ENCODE measurements at places on chromosomes 2 and 18. TPM values are rescaled to one million over a fixed set of nuclear protein-coding genes. Genes with fewer than 3 reads are reported as not detected.

Gene GPR55
- total RNA-seq = not detected

GRCh38 chr2:226669249-226669648 is 130.4 kb downstream of the IRS1 start:
- no peak for DNase-seq

- DNase-seq = no peak
Measured at GRCh38 chr2:138521821-138522220, 20.3 kb downstream of the SPOPL start.

GRCh38 chr2:240989451-240990265 is 8.8 kb upstream of the SNED1 start:
- peak; percentile 16 for DNase-seq

GRCh38 chr2:169510496-169510895 is 994 bp downstream of the KLHL41 start:
- DNase-seq = no peak

DNA sequence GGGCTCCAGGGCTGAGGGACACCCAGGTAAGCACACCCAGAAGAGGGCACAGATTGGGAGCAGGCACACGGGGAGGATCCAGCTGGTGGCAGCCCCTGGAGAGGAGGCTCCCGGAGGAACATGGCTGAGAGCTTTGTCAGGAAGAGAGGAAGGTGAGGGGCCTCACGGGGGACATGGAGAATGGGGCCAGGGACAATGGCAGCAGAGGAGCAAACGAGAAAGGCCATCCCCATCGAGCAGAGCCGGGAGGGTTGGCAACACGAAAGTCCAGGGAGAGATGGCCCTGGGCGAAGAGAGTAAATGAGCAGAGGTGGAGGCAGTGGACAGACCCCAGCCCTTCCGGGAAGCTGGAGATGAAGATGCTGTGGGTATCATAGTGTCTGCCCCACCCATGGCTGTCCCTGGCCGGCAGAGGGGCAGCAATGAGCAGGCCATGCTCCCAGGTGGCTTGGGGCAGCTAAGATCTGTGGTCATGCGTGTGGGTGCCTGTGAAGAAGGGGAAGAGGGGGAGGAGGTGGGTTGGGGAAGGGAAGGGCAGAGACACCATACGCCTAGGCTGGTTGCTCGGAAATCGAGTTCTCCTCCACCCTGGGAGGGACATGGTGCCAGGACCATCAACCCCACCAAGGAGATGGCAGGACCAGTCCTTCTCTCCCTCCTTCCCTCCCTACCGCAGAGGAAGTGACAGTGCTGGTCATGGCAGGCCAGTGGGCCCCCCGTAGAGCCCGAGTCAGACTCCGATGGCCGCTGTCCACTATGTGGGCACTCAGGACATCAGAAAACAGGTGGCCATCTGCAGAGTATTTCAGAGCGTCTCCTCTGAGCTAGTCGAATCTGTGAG is 191.7 kb downstream of the NDUFA10 start:
- DNase-seq = no peak

Gene HADHA
- 111 TPM for total RNA-seq

DNA sequence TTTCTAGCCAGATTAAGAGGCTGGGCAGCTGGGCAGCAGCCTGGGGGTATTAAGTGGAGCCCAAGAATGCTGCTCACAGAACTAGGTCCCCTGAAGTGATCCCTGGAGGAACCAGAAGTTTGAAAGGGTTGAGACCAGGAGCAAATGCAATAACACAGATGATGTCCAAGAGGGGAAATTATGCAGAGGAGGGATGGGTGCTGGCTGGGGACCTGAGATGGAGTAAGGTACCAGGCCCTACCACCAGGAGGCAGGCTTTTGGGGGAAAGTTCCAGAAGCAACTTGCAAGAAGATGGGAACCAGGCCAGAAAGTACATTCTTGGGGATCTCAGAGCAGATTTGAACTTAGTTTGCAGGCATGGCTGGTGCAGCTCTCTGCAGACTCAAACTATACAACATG is 175.1 kb downstream of the NCK2 start:
- DNase-seq = peak; percentile 62

Gene IL18R1
- 0.18 TPM for total RNA-seq

- no peak for DNase-seq
Measured at GRCh38 chr2:8609357-8609811, 72.5 kb upstream of the ID2 start.

DNA sequence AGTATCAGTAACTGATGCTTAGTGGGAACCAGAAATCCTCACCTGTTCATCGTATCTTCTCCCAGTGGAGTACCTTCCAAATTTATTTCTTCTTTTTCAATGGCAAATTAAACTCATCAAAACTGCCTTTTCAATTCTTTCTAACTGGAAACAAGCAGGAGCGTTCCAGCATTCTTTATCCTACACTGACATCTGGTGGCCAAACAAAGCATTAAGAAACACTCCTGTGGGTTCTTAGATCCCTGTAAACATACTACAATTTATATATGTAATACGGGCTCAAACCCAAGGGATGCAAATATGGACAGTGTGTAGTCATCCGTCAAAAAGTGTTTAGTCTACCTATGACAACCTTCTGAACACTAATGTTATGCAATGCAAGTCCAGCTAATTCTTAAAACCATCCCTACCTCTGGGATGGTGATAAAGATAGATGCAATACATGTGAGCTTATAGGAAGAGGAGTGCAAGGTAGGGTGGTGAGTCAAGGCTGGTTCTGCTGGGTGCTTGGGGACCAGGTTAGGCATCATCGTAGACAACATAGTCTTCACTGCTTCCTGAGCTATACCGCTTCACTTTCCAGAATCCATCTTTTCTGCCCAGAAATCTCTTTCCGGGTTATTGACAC is 375.0 kb downstream of the CTNNA2 start:
- DNase-seq = peak; percentile 71

Gene SRD5A2
- total RNA-seq = not detected

- peak; percentile 1 for DNase-seq
Measured at GRCh38 chr2:214226061-214226460, 184.8 kb upstream of the VWC2L start.

DNA sequence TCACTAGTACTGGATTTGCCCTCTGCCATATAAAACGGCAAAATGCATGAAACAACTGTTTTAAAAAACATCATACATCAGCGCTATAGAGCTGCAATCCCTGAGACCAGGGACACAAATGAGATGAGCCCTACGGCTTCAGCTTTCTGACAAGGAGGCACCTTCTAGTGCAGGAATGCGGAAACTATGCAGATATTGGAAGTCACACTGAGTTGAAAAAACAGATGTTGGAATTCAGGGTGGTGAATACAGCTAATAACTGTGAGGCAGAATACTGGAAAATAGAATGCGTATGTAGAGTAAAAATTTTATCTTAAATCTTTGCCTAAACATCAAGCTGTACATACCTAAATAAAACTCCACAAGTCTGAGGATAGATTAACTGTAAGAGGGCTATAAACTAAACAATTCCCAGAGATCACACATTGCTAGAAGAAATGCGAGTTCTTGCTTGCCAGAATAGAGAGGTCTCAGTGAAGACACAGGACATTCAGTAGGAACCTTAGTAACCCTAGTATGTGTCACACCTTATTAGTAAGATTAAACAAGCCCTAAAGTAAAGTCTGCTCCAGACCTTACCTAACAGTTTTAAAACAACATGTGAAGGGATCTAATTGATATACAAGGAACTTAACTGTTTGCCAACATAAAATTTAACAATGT is 541.4 kb upstream of the DDX18 start:
- DNase-seq = no peak

DNA sequence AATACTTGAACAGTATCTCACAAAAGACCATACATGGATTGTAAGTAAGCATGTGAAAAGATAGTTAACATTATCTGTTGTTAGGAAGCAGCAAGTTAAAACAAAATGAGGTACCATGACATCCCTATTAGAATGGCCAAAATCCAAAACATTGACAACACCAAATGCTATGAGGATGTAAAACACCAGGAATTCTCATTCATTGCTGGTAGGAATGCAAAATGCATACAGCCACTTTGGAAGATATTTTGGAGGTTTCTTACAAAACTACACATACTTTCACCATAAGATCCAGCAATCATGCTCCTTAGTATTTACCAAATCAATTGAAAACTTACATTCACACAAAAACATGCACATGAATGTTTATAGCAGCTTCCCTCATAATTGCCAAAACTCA is 30.9 kb upstream of the ICOS start:
- peak; percentile 33 for DNase-seq

DNA sequence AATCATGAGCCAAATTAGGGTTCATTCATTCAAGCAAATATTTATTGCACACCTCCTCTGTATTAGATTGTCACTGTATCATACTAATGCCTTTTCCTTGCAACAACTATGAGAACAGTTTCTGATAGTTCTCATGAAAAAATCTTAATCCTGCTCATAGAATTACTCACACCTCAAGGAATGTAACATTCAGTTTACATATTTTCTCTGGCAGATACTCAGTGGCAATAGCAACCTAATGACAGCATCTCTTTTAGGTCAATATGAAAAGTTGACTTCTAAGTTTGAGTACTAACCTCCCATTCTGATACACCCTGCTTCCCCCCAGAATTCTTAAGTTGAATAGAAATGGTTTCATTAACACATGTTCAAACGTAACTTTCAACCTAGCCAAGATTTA is 132.0 kb downstream of the VWC2L start:
- DNase-seq = peak; percentile 68

DNA sequence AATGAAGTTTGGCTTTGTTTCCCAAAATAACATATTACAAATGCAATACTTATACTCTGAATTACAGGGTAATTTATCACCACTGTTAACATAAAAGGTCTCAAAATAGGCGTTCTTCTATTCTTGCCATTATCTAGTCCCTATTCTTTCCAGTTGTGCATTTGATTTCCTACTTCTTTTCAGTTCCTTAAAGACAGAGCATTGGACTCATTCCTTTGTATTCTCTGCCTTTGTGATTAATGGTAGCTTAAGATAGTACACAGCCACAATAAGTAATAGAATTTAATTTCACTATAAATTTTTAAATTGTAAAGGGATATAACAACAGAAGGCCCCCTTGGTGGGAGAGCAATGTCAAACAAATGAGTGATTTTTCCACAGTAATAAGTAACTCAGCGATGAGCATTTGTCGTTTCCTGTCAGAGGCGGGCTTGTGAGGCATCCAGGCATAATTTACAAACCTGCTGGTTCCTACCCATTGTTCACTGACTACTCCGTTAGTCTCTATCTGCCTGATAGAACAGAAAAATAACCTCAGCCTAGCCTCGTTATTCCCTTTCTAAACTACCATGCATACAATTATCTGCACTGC is 456.6 kb upstream of the REG3G start:
- DNase-seq = no peak

Gene DSC3
- under 0.01 TPM for total RNA-seq

DNA sequence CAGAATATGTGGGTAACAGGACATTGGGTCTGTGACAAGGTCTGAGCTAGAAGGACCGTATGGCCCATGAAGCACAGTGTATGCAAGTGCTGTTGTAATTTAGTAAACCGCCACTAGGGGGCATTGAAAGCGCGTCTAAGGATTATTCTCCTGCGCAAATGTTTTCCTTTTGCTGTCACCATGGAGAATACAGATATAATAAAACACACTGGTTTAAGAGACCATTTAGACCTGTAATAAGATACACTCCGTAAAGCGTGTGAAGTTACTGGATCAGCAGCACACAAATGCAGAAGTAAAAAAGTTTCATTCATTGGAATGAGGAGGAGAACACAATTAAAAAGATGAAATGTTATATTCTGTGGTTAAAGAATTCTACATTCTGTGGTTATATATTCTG is 272.4 kb downstream of the AGAP1 start:
- DNase-seq = peak; percentile 74

DNA sequence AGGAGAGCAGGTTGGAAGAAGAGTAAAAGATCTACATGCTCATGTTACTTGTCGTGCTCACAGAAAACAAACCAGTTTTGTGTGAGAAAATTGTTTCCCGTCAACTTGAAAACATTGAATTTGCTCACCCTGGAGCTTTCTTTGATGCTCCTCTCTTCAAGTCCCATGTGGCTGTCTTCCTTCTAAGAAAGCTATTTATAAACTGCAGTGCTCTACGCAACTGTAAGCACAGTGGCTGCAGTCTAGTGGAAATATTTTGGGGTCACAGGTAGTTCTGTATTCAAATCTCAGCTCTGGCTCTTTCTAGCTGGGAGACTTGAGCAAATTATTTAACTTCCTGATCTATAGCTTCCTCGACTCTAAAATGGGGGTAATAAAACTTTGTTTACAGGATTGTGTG is 211.8 kb downstream of the PLCL1 start:
- DNase-seq = no peak

GRCh38 chr2:172107690-172108586 is 5.2 kb upstream of the DLX2 start:
- DNase-seq = no peak

DNA sequence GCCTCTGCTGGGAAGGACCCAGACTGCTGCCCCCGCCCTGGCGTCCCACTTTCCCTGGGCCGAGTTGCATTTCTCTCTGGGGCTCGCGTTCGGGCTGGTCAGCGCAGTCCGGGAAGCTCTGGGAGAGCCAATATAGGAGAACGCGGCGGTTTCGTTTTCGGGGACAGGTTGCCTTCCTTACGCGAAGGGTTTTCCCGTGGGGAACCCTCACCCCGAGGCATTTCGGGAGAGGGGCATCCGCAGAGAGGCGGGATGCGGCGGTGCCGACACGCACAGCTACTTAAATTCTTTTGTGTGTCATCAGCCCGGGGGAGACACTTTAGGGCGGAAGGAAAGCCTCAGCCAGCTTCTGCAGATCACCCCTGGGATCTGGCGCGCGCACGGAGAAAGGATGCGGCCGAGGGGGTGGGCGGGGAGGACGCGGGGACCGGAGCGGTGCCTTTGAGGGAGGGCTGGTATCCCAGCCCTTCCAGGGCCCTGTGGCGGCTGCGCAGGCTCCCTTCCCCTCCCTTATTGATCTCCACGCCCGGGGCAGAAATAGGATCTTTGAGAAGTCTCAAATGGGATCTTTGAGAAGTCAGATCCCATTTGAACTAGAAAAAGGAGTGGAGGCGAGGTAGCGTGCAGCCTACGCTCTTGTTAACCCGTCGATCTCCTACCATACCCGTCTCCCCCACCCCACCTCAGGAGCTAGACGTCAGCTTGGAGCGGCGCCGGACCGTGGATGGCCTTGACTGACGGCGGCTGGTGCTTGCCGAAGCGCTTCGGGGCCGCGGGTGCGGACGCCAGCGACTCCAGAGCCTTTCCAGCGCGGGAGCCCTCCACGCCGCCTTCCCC is 1.2 kb downstream of the GATA6 start:
- peak; percentile 75 for DNase-seq

DNA sequence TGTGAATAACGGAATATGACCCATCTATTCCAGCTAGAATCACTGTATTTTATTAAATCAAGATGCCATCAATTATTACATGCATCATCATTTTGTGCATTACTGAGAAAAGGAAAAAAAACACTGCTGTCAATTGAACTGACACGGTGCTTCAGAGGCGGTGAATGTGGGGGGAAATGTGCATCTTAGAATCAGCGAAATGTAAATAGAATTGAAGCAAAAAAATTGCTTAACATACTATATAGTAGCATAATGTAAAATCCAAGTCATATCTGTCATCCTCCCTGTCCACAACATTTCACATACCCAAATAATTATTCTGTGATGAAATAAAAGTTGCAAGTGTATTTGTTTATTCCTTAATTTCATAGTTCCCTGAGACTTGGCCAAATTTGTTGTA is 84.6 kb downstream of the PRKRA start:
- no peak for DNase-seq

GRCh38 chr2:195820373-195820772 is 163.3 kb downstream of the SLC39A10 start:
- DNase-seq = peak; percentile 77

Gene KCNK3
- under 0.01 TPM for total RNA-seq

Gene SIGLEC15
- 1.1 TPM for total RNA-seq

- no peak for DNase-seq
Measured at GRCh38 chr2:96913398-96914202, 43.7 kb upstream of the SEMA4C start.

Measured in IMR-90 (cell line).